ENCODE measurements at places on chromosomes 4 and X. TPM values are rescaled to one million over a fixed set of nuclear protein-coding genes. Genes with fewer than 3 reads are reported as not detected.

- DNase-seq = no peak
Measured at GRCh38 chr4:87251106-87251505, 30.7 kb upstream of the KLHL8 start.

GRCh38 chr4:158811216-158811540, 42.4 kb downstream of the FNIP2 start:
- DNase-seq = no peak

DNA sequence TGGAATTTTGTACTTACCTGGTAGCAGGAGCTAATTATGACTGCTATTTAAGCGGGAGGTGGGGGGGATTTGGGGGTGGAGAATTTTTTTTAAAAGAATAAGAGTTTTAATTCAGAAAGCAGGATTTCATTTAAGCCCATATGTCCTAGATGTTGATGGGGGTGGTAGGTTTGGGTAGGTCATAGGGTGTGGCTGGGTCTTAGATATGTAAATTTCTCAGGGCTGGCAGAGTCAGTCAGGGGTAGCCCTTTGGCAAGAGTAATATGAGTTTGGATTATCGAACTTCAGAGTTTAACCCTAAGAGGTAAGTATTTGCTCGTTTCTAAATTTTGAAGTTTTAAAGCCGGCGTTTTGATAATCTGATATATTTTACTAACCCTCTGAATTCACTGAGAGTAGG, 35.2 kb upstream of the COX18 start:
- DNase-seq = no peak

GRCh38 chr4:60945641-60946040, 254.5 kb upstream of the ADGRL3 start:
- DNase-seq = no peak

DNA sequence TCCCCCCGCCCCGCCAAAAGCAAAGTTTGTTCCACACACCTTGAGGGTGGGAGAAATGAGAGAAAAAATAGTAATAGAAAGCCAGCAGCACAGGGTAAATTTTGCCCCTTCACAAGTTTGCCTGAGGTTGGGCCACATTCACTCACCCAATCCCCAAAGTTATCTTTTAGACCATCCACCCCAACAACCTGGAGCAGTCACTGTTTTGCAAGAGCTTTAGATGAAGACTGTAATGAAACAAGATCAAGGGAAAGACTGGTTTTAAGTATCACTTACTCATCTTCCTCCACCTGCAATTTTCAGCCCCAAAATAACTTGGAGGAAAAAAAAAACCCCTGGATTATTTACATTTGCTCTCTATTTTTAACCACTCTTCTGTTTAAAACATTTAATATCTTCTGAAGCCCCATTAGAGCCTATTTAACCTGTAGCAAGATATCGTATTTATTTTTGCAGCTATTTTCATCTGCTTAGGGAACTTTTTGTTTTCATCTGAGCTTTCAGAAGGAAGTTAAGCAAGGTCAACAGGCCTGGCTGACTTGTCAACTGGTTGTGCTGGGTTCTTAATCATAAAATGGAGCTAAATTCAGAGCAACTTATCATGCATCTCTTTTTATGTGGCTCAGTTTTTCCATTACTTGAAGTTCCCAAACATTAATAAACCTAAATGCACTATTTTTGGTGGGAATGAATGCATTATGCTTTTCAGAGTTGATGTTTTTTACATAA, 24.6 kb upstream of the TBL1X start:
- no peak for DNase-seq

DNA sequence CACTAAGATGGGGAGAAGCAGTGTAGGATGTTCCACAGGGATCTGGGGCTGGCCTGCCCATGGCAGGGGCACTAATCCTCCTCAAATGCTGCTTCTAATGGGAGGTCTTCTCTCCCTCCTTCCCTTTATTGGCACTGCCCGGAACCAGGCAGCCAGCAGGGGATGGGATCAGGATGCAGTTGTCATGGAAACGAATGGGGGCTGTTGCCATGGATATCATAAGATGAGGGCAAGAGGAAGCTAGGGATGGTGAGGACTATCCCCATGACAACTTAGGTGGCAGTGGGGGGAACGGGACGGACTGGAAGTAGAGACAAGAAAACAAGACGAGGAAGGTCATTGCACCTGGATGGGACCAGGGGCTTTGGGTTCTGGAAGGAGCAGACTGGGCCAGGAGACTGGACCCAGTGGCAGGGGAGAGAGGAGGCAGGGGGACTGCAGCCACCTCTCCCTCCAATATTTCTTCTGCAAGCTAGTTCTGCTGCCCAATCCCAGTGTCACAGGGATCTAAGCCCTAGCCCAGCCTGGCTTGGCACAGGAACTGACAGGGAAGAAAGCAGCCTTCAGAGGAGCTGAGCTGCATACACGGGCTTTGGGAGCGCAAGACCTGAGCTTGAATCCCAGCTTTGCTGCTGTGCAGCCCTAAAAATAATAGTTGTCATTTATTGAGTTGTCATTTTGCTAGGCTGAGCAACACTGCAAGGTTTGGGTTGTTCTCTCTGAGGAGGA, 19.0 kb downstream of the IQSEC2 start:
- DNase-seq = no peak

- DNase-seq = no peak
Measured at GRCh38 chr4:171573181-171573580, 240.0 kb upstream of the GALNTL6 start.

DNA sequence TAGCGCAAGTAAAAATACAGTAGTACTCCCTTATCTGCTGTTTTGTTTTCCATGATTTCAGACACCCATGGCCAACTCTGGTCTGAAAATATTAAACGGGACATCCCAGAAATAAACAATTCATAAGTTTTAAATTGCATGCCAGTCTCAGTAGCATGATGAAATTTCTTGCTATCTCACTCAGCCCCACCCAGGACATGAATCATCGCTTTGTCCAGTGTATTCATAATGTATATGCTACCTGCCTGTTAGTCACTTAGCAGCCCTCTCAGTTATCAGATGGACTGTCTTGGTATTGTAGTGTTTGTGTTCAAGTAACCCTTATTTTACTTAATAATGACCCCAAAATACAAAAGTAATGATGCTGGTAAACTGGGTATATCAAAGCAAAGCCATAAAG, 158.2 kb upstream of the DDIT4L start:
- DNase-seq = no peak

- no peak for DNase-seq
Measured at GRCh38 chr4:87391576-87392054, 627 bp upstream of the HSD17B11 start.

Gene ZMAT1
- total RNA-seq = 6.9 TPM

Gene GABRE
- total RNA-seq = 139 TPM

Gene HAND2
- total RNA-seq = 0.44 TPM

All from upper lobe of left lung (tissue), 6 donors.